ENCODE measurements at places on chromosomes 7 and 10.

GRCh38 chr10:126957111-126957510 is 51.9 kb downstream of the DOCK1 start:
- DNase-seq: no peak

- DNase-seq: no peak
Observed at GRCh38 chr7:142927949-142928348, 5.6 kb downstream of the TRPV5 start.

DNA sequence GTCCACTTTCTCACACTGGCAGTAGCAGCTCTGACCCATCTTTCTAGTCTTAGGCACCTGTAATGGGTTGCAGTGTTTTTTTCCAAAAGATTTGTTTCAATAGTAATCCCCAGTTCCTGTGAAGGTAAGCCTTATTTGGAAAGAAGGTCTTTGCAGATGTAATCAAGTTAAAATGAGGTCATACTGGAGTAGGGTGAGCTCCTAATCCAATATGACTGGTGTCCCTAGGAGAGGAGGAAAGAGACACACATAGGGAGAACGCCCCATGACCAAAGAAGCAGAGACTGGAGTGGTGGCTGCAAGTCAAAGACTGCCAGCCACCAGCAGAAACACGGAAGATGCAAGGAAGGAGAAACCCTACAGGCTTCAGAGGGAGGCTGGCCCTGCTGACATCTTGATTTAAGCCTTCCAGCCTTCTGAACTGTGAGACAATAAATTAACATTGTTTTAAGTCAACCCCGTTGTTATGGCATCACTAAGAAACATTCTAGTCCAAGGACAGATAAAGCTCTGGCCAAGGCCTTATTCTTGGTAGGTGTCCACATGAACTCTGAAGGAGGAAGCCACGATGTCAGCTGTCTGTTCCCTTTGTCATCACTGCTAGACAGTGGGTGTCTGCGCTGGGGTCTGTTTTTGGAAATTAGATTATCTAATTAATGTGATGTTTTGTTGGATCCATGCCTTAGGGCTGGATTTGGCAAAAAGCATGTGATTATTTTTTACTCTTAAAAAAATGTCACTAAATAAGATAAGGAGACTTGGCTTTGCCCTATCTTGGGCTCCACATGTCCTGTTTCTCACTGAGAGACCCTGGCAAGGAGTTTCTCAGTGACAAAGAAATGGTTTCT is 214.9 kb downstream of the KCNMA1 start:
- DNase-seq: no peak

GRCh38 chr7:17678896-17679295 is 261.4 kb downstream of the SNX13 start:
- DNase-seq: no peak

DNA sequence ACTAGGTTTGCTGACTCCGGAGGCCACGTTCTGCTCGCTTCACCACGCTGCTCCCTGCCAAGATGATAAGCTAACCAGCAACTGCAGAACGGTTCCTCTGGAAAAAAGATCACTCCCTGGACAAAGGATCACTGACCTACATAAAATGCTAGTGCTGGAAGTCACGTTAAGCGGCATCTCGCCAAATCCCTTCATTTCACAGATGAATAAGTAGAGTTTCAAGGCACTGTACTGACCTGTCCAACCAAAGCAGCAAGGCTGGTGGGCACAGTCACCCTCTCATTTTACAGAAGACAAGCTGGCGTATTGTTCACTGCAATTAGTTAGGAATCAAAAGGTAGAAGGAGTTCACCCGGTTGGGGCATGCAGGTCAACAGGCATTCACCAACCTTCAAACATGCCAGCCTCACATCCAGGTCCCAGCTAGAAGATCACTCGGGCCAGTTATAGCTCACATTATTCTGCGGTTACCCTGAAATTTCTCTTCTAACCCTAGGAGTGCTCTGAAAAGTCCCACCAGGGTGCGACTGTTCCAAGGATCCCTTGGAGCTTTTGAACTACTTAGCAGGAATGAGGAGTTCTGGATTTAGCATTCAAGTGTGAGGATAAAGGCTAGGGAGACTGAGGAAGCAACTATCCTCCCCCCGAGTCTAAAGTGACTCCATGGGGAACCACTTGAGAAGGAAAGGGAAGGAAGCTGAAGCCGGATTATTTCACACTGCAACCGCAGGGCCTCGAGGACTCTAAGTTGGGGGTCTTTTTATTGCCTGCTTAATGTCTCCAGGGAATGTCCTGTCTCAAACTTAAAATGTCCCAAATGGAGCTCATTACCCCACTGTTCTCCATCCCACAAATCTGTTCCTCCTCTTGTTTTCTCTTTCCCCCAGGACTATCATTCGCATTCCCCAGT is 32.8 kb downstream of the HIPK2 start:
- DNase-seq: no peak

DNA sequence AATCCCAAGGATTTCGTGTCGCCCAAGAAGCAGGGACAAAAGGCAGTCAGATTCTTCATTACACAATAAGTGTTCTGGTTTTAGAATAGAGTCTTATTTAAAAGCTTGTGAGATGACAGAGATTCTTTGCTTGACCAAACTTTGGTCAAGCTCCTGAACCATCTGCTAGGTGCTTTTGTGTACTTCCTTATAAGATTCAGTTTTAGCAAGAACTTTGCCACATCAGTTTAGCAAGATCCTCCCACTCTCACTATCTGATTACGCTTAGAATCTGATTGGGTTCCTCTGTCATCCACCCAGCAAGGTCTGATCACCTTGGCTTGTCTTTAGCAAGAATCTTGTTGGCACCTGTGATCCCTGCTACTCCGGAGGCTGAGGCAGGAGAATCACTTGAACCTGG is 38.2 kb upstream of the SDHAF3 start:
- no peak for DNase-seq

DNA sequence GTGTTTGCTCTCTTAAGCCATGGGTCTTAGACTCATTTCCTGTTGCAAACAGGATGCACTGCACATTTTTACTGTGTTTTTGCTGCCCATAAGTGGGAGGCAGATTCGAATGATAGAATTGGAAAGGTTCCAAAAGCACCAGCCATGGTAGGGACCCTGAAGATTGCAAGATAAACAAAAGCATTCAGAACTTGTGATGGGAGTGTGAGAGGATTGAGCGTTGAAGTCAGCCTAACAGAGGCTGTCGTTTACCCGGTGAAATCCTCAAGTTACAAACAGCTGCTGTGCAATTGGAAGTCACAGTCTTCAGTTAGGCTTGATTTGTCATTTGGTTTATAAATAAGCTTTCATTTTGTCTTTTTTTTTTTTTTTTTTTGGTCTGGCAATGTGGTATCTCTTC is 192.7 kb upstream of the MKI67 start:
- DNase-seq: no peak

GRCh38 chr7:25732766-25733217 is 419.2 kb upstream of the NFE2L3 start:
- no peak for DNase-seq

- DNase-seq: no peak
Observed at GRCh38 chr7:55099821-55100543, 81.2 kb downstream of the EGFR start.

GRCh38 chr7:132398253-132398925 is 177.9 kb downstream of the PLXNA4 start:
- no peak for DNase-seq

- DNase-seq: no peak
Observed at GRCh38 chr7:2210551-2211258, 22.0 kb downstream of the MAD1L1 start.
